Stimulated activated CD4-positive, alpha-beta T cell treated with anti-CD3 and anti-CD28 coated beads, Interleukin-4, amount 100 ng/mL, for 24 hours (primary cell): ENCODE measurements at places on chromosomes 3 and 15.
A peak's percentile ranks its signal among the peaks of the same experiment; 100 is the strongest.

DNA sequence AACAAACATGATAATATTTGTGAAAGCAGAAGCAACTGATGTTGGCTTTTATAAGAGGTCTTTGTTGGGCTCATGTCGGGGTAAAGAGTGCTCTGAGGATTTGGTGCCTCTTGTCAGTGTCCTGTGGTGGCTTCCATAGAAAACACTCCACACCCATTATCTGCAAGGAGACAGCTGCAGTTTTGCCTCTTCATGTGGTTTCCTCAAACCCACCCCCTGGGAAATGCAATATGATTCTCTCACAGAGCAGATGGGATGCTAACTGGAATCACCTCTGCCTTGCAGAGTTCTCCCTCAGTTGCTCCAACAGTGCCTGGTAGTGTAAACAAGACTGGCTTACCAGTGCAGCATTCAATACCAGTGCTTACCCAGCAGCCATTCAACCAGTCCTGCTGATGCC is 771.4 kb upstream of the CFAP20DC start:
- DNase-seq = no peak

- no peak for DNase-seq
These were observed 324.6 kb downstream of the EPHA6 start for GRCh38 chr3:97138914-97139541.

DNA sequence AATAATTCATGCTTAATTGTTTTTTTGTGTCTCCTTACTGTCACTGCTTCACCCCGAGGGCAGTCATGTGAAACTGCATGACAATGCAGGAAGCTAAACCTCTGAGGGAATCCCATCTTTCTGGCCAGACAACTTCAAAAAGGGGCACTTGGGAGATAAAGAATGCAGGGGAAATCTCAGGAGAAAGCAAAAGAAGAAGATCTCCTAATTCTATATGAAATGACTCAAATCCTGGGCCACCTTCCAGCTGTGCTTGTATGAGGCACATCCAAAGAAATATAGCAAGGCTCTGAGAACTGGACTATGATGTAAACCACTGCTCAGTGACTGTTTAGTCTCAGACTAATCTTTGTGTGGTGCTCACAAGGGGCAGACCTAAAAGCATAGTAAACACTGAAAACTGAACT is 22.6 kb upstream of the UMPS start:
- no peak for DNase-seq

DNA sequence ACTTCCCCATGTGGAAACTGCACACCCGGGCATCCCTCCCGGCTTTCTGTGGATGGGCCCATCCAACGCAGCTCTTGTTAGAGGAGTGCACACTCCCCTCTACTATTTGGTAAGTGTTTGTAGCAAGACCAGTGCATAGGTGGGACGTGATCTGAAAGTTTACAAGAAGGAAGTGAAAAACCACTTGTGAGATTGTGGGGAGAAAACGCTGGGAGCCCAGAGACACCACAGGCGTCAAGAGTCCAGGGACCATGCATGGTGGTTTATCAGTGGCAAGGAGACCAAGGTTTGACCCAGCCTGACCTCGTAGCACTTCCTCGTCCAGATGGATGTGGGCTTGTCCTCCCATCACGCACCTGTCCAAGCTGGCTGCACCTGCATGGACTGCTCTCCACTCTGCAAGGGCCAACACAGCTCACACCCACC is 51.6 kb downstream of the ATP10A start:
- DNase-seq = no peak

DNA sequence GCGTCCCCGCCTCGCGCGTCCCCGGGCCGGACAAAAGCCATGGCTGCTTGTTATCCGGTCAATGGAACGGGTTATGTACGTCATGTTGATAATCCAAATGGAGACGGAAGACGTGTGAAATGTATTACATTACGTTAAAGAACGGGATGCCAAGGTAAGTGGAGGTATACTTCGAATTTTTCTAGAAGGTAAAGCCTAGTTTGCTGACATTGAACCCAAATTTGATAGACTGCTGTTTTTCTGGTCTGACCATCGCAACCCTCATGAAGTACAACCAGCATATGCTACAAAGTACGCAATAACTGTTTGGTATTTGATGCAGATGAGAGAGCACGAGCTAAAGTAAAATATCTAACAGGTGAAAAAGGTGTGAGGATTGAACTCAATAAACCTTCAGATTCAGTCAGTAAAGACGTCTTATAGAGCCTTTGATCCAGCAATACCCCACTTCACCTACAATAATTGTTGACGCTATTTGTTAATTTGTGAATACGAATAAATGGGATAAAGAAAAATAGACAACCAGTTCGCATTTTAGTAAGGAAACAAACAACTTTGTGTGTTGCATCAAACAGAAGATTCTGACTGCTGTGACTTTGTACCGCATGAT is 19.8 kb downstream of the WDR73 start:
- no peak for DNase-seq

- no peak for DNase-seq
These were observed 21.0 kb upstream of the CHMP2B start for GRCh38 chr3:87206070-87206469.

DNA sequence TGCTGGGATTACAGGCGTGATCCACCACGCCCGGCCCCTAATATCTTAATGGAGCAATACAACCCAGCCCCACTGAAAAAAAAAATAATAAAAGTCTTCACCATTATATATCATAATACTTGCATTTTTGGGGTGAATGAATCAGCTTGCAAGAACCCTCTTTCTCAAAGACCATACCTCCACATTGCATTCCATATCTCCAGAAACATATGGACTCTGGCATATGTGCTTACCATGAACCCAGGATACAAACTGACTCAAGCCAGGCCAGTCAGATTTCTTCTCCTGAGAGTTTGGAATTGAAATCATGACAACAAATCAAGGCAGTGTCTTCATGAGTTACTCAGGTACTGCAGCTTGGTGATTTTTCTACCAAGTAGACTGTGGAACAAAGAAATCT is 101.2 kb downstream of the FRMD5 start:
- DNase-seq = no peak

- no peak for DNase-seq
These were observed 525.1 kb upstream of the GOLIM4 start for GRCh38 chr3:168620854-168621253.

- DNase-seq = peak; percentile 48
These were observed 412.9 kb downstream of the TIGIT start for GRCh38 chr3:114706591-114707232.

- DNase-seq = no peak
These were observed 5.6 kb upstream of the RPL14 start for GRCh38 chr3:40451551-40451950.

GRCh38 chr15:41849861-41850260 is 11.2 kb downstream of the PLA2G4B start:
- DNase-seq = no peak

DNA sequence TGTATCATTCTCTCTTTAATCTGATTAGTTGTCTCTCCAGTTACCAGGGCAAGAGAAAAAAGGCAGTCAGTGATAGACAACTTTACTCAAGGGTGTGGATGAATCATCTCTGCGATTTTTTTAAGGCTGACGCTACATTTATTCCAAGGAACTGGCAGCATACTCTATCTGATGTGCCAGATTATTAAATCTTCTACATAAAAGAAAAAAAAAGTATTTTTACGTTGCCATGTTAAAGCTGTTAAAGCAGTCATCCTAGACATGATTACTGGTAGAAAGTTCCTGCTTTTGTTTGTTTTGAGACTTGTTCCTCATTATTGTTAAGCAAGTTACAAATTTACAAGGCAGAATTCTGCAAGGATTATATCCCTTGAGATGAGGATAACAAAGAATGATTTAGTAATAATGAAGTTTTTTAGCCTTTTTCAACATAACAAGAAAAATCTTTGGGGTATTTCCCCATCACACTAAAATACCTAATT is 121.7 kb downstream of the CBLB start:
- DNase-seq = no peak

DNA sequence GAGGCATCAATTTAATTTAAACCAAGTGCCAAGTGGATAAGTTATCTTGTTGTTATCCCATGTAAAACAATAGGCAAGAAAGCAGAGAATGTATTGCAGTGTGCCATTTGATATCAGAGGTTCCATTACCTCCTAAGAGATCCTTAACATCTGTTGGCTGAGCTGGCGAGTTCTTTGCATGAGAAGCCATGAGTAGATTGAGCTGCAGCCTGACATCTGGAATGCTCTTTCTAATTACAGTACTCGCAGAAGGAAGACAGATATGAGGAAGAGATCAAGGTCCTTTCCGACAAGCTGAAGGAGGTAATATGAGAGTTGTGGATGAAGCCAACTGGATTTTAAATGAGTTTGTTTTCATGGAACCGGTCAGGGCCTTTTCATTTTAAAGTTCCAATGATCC is 19.4 kb downstream of the TPM1 start:
- no peak for DNase-seq

DNA sequence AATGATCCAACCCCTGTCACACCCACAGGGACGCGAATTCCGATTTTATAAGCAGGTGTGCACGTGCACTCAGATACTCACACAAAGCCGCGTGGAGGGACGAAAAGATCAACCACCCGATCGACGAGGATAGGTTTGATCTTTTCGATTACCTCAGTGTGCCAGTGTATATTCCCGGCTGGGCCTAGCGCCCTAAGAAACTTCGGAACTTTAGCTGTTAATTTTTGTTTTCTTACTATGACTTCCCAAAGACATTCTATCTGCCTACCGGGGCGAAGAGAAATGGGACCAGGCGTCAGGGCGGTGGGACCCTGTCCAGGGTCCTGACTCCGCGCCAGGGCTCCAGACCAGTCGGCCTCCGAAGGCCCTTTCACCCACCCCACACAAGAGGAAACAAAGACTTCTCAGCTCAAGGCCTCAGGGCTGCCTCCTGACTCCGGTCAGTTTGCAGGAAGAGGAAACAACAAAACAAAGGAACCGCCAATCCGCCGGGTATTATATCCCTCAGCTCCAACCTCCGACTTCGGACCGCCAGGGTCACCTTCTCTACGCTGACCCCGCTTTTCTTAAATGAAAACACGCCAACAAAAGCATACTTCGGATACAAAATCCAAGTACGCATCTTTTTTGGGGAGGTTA is 6.8 kb downstream of the ONECUT1 start:
- no peak for DNase-seq
